ENCODE measurements at places on chromosomes 12 and 14. TPM values are rescaled to one million over a fixed set of nuclear protein-coding genes. Genes with fewer than 3 reads are reported as not detected.

Gene FAM181A
- not detected for total RNA-seq

Gene SLC25A47
- total RNA-seq = not detected

Gene KSR2
- not detected for total RNA-seq

Gene MYO1A
- total RNA-seq = not detected

Gene HCAR1
- not detected for total RNA-seq

Gene RNF41
- total RNA-seq = 99.7 TPM

Gene DLST
- total RNA-seq = 74.5 TPM

Gene PHETA1
- 14.2 TPM for total RNA-seq

Gene CLEC9A
- not detected for total RNA-seq

Gene GPR84
- total RNA-seq = not detected

DNA sequence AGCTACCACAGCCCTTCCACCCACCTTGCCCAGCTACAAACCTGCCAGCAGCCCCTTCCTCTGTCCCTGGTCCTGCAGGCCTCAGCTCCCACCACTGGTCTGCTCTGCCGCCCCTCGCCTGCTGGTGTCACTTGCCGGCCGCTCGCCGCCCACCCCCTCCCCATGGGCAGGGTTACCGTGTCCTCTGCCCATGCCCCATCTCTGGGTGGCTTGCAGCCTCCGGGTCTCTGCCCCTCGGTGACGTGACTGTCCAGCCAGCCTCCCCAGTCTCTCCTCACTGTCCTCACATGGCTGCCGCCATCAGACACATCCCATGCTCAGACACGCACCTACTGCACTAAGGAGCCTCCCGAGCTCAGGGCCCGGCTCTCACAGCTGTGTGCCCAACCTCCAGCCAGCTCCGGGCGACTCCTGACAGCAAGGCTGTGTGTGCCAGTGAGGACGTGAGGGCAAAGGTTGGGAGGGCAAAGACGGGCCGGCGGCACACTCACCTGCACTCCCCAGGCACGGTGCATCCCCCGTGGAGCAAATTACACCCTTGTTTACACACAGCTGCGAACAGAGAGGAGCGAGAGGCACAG lies 13.4 kb downstream of the JAG2 start:
- H3K4me1 ChIP-seq = no peaks in the 10 kb centered on the region
- no peak overlapping the region for H3K4me3 ChIP-seq
- H3K27me3 ChIP-seq = no peaks in the 10 kb centered on the region
- peaks cover 3% of the 10 kb centered on the region for H3K36me3 ChIP-seq
- no peak for DNase-seq

DNA sequence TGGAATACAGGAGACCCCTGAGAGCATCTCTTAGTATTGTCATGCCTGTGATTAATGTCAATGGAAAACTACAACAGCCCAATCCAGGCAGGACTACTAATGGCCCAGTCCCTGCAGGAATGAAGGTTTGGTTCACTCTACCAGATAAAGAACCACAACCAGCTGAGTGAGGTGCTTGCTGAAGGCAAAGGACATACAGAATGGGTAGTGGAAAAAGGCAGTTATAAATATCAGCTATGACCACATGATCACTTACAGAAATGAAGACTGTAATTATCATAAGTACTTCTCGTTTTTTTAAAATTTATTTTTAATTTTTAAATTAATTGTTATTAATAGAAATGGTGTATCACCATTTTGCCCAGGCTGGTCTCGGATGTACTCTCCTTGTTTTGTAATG lies 17.2 kb upstream of the LPCAT3 start:
- H3K27me3 ChIP-seq = peaks cover 7% of the 10 kb centered on the region
- no peaks in the 10 kb centered on the region for H3K4me1 ChIP-seq
- H3K27ac ChIP-seq = no peak overlapping the region
- DNase-seq = no peak
- peaks cover 2% of the 10 kb centered on the region for H3K36me3 ChIP-seq

- peak overlapping the region; percentile 36 for H3K27ac ChIP-seq
- peak overlapping the region; percentile 83 for H3K4me3 ChIP-seq
- H3K4me1 ChIP-seq = peaks cover 33% of the 10 kb centered on the region
- H3K36me3 ChIP-seq = peaks cover 5% of the 10 kb centered on the region
- H3K27me3 ChIP-seq = no peaks in the 10 kb centered on the region
Measured at GRCh38 chr14:93183596-93184317, 940 bp downstream of the MOAP1 start.

DNA sequence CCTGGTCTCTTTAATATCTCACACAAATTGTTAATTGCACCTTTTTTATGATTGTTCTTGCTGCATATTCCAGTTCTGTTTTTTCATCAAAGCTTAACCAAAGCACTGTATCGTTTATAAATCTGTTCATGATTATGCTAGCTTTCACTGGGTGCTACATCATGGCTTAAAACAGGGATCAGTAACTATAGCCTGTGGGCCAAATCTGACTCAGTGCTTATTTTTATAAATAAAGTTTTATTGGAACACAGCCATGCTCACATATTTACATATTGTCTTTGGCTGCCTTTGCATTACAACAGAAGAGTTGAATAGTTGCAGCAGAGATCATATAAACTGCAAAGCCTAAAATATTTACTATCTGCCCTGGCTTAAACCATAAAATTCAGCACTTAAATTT lies 183.4 kb upstream of the NRXN3 start:
- H3K36me3 ChIP-seq = no peaks in the 10 kb centered on the region
- H3K27me3 ChIP-seq = peaks cover 3% of the 10 kb centered on the region
- H3K4me3 ChIP-seq = no peak overlapping the region
- H3K27ac ChIP-seq = no peak overlapping the region
- DNase-seq = no peak
- peaks cover 8% of the 10 kb centered on the region for H3K4me1 ChIP-seq

- H3K27me3 ChIP-seq = no peaks in the 10 kb centered on the region
- no peak overlapping the region for H3K27ac ChIP-seq
- DNase-seq = no peak
- H3K36me3 ChIP-seq = no peaks in the 10 kb centered on the region
Measured at GRCh38 chr12:102993537-102993936, 36.1 kb downstream of the ASCL1 start.

- H3K4me3 ChIP-seq = peak overlapping the region; percentile 61
- DNase-seq = no peak
- no peak overlapping the region for H3K27ac ChIP-seq
- peaks cover 38% of the 10 kb centered on the region for H3K4me1 ChIP-seq
- H3K27me3 ChIP-seq = peaks cover 80% of the 10 kb centered on the region
Measured at GRCh38 chr14:37595809-37596621, 586 bp downstream of the TTC6 start.

DNA sequence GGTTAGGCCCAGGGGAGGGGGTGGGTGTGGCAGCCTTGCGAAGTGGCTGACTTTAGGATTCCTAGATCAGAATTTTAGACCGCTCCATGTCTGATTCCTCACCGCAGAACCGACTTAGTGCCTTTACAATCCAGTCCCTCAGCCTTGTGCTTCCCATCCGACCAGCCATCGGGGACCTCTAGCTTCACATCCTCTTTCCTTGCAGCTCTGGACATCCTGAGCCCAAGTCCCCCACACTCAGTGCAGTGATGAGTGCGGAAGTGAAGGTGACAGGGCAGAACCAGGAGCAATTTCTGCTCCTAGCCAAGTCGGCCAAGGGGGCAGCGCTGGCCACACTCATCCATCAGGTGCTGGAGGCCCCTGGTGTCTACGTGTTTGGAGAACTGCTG lies 557 bp downstream of the COPS7A start:
- H3K27ac ChIP-seq = peak overlapping the region; percentile 95
- H3K4me3 ChIP-seq = peak overlapping the region; percentile 92
- no peak for DNase-seq
- H3K27me3 ChIP-seq = no peaks in the 10 kb centered on the region
- peaks cover 7% of the 10 kb centered on the region for H3K36me3 ChIP-seq

GRCh38 chr12:73902260-73902659 lies 635.4 kb upstream of the ATXN7L3B start:
- H3K4me3 ChIP-seq = no peak overlapping the region
- DNase-seq = no peak
- no peaks in the 10 kb centered on the region for H3K4me1 ChIP-seq
- H3K36me3 ChIP-seq = no peaks in the 10 kb centered on the region
- H3K27ac ChIP-seq = no peak overlapping the region
- no peaks in the 10 kb centered on the region for H3K27me3 ChIP-seq

DNA sequence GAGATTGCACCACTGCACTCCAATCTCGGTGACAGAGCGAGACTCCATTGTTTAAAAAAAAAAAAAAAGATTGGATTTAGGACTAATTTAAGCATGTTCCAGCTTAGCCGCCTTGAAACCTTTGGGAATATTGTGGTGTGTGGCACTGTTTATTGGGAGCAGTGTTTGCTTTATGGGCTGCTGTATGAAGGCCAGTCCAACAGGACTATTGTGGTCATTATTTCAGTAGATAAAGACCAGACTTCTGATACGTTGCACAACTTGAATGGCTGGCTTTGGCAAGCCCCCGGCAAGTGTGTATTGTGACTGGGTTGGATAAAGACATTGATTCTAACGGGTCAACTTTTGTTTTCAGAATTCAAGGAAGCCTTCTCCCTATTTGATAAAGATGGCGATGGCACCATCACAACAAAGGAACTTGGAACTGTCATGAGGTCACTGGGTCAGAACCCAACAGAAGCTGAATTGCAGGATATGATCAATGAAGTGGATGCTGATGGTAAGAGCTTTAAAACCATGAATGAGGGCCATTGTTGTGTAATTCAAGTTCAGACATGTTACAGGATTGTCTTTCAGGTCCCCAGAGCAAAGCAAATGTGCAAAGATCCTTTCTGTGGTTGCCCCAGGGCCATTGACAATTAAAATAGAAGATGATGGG lies 4.2 kb downstream of the CALM1 start:
- H3K27ac ChIP-seq = no peak overlapping the region
- H3K36me3 ChIP-seq = peaks cover 46% of the 10 kb centered on the region
- DNase-seq = no peak

GRCh38 chr14:88300817-88301216 lies 22.3 kb downstream of the KCNK10 start:
- H3K4me1 ChIP-seq = no peaks in the 10 kb centered on the region
- H3K36me3 ChIP-seq = no peaks in the 10 kb centered on the region

- no peak overlapping the region for H3K4me3 ChIP-seq
- no peaks in the 10 kb centered on the region for H3K4me1 ChIP-seq
- peaks cover 26% of the 10 kb centered on the region for H3K27me3 ChIP-seq
- H3K36me3 ChIP-seq = no peaks in the 10 kb centered on the region
- no peak overlapping the region for H3K27ac ChIP-seq
Measured at GRCh38 chr14:104277416-104278213, 139.2 kb downstream of the KIF26A start.

DNA sequence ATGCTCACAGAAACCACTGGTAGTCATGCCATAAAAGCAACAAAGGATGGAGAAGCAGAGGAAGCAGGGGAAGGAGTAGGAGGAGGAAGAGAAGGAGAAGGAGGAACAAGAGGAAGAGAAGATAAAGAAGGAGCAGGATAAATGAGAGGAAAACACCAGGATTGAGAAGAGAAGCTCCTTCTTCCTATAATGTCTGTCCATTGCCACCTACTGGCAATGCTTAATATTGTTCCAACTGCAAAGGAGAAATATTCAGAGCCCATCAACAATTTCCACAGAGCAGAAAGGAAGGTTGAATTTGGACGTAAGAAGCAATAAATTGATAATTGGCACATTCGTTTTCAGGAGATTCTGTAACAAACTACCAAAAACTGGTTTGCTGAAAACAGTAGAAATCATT lies 898.4 kb downstream of the SLC16A7 start:
- no peak overlapping the region for H3K27ac ChIP-seq
- no peak overlapping the region for H3K4me3 ChIP-seq
- no peaks in the 10 kb centered on the region for H3K36me3 ChIP-seq
- DNase-seq = no peak

GRCh38 chr12:8697476-8698131 lies at the start of gene RIMKLB:
Gene RIMKLB, plus strand, starts transcription at chr12:8697991. Its CDS starts 15,876 bp downstream, at chr12:8713867.
- peak within 1 kb of the TSS; percentile 94 for H3K4me3 ChIP-seq
- no peaks in the 10 kb centered on the region for H3K27me3 ChIP-seq
- H3K4me1 ChIP-seq = peaks cover 50% of the 10 kb centered on the region
- H3K36me3 ChIP-seq = peaks cover 2% of the 10 kb centered on the region

- no peaks in the 10 kb centered on the region for H3K36me3 ChIP-seq
- H3K4me1 ChIP-seq = no peaks in the 10 kb centered on the region
- no peak for DNase-seq
- H3K27ac ChIP-seq = no peak overlapping the region
- no peak overlapping the region for H3K4me3 ChIP-seq
Measured at GRCh38 chr14:34368115-34368970, 93.7 kb downstream of the SPTSSA start.

GRCh38 chr14:100120522-100121269 lies 38.7 kb downstream of the DEGS2 start:
- no peak overlapping the region for H3K4me3 ChIP-seq
- peaks cover 14% of the 10 kb centered on the region for H3K36me3 ChIP-seq
- no peak overlapping the region for H3K27ac ChIP-seq
- H3K4me1 ChIP-seq = peaks cover 3% of the 10 kb centered on the region
- peak; percentile 78 for DNase-seq

- no peak for DNase-seq
- H3K4me1 ChIP-seq = peaks cover 33% of the 10 kb centered on the region
- H3K27ac ChIP-seq = no peak overlapping the region
Measured at GRCh38 chr14:74841230-74842207, 34.4 kb downstream of the PROX2 start.

- no peaks in the 10 kb centered on the region for H3K4me1 ChIP-seq
- no peak for DNase-seq
- H3K36me3 ChIP-seq = no peaks in the 10 kb centered on the region
- no peak overlapping the region for H3K27ac ChIP-seq
- H3K27me3 ChIP-seq = peaks cover 17% of the 10 kb centered on the region
Measured at GRCh38 chr12:82530394-82530793, 156.3 kb upstream of the TMTC2 start.

GRCh38 chr14:69605738-69606137 lies 5.7 kb upstream of the SUSD6 start:
- no peak overlapping the region for H3K4me3 ChIP-seq
- peaks cover 10% of the 10 kb centered on the region for H3K4me1 ChIP-seq
- H3K27ac ChIP-seq = no peak overlapping the region
- DNase-seq = no peak
- H3K36me3 ChIP-seq = no peaks in the 10 kb centered on the region
- no peaks in the 10 kb centered on the region for H3K27me3 ChIP-seq

DNA sequence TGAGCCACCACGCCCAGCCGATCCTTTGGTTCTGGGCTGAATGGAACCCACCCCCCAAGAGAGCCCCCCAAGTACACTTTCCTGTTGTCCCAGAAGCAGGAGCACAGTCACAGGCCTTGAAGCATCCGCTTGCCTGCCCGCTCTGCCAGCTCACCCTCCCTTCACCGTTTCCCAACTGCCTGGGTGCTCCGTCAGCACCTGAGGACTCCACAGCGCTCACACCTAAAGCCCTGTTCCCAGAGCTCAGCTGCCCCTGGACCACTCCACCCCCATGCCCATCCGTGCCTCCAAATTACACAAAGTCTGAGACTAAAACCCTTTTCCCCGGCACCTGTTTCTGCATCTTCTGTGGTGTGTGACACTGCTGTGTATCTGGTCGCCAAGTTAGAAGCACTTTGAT lies 44.3 kb upstream of the TRAF3 start:
- H3K27me3 ChIP-seq = no peaks in the 10 kb centered on the region
- peak; percentile 47 for DNase-seq
- no peak overlapping the region for H3K27ac ChIP-seq
- no peak overlapping the region for H3K4me3 ChIP-seq
- no peaks in the 10 kb centered on the region for H3K4me1 ChIP-seq
- H3K36me3 ChIP-seq = peaks cover 12% of the 10 kb centered on the region

All from chondrocyte (in vitro differentiated cells).